ENCODE measurements at places on chromosomes 5 and 9.
A peak's percentile ranks its signal among the peaks of the same experiment; 100 is the strongest.

- no peak for DNase-seq
These were observed 719.2 kb downstream of the CETN3 start for GRCh38 chr5:89690331-89690730.

DNA sequence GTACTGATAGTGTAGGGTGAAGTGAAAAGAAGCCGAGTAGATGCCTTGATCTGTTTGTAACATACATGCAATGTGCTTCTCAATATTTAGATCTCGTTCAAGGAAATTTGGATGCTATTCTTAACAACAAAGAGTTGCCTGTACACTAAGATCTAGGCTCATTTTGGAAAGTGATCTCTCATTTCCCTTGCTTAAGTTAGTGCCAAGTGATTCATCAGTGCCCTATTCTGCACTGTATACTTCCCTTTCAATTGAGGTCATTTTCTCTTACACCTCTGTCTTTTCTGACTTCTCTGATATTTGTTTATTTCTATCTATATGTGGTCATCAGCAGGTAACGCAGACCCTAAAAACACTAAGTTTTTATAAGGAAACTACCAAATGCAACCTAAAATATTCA lies 528.6 kb upstream of the PTPRD start:
- DNase-seq: no peak

GRCh38 chr9:122827761-122828093 lies 661 bp downstream of the PDCL start:
- DNase-seq: no peak

DNA sequence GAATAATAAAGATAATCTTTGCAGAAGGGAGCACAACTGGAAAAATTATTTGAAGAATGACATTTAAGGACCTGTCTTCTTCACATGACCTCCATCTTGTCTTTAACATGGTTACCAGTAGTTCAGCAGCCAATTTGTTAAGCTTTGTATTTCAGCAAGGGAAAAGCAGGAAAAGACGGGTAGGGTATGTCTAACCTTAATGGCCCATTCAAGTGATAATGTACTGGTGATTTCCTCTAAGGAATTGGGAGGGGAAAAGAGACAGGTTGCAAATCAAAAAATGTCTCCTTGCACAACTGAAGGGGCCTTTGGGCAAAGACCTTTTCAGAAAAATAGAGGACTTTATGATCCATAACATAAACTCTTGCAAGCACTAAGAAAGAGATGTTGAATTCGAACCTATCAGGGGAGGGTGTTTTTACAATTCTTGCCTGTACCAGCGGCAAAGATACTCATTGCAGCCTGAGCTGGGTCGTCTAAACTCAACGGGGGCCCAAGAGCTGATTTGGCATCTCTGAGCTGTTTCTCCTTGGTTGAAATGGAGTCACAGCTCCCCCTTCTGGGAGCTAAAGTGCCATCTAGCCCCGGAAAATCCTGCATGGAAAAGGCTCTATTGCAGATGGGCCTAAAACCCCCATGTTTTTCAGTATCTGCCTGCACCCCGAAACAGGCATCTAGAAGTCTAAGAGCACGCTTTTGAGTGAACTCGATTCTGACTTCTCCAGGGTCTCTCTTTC lies 3.8 kb downstream of the BRINP1 start:
- no peak for DNase-seq

DNA sequence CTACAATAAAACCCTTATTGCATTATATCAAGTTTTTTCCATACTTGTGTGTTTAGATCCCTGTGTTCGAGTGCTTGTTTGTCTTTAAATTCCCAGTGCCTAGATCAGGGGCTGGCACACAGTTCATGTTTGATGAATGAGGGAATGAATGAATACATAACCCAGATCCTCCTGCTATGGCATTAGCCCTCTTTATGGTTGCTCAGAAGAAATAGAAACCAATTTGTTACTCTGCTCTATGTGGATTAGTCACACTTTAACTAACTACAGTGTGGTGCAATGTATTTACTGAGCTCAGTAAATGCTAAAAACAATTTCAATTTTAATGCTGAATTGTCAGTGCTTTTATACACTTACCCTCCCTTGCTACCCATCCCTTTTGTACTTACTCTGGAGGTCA lies 16.4 kb upstream of the GALNT10 start:
- no peak for DNase-seq

- DNase-seq: no peak
These were observed 20.2 kb upstream of the CDC23 start for GRCh38 chr5:138233280-138233679.

DNA sequence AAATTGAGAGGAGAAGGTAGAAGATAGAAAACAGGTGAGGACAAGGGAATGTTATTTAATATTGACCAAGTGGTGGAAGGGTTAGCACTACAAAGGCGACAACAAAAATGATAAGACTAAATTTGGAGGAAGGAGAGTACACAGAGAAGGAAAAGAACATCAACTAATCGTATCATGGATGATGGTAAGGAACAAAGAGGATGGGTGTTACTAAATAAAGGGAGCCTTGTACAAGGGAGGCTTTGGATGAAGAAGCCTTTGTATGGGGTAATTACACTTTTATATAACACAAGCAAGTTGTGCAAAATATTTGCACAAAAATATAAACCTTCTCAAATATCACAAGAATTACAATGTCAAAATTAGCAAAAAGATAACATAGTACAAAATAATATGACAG lies 125.7 kb downstream of the ZNF608 start:
- no peak for DNase-seq

GRCh38 chr5:137278476-137278875 lies 220.7 kb downstream of the SPOCK1 start:
- no peak for DNase-seq

GRCh38 chr5:58261605-58262004 lies 198.3 kb downstream of the PLK2 start:
- no peak for DNase-seq

- DNase-seq: no peak
These were observed 43.6 kb upstream of the NKX2-5 start for GRCh38 chr5:173278641-173279040.

GRCh38 chr9:107906074-107906473 lies 416.5 kb upstream of the KLF4 start:
- no peak for DNase-seq

DNA sequence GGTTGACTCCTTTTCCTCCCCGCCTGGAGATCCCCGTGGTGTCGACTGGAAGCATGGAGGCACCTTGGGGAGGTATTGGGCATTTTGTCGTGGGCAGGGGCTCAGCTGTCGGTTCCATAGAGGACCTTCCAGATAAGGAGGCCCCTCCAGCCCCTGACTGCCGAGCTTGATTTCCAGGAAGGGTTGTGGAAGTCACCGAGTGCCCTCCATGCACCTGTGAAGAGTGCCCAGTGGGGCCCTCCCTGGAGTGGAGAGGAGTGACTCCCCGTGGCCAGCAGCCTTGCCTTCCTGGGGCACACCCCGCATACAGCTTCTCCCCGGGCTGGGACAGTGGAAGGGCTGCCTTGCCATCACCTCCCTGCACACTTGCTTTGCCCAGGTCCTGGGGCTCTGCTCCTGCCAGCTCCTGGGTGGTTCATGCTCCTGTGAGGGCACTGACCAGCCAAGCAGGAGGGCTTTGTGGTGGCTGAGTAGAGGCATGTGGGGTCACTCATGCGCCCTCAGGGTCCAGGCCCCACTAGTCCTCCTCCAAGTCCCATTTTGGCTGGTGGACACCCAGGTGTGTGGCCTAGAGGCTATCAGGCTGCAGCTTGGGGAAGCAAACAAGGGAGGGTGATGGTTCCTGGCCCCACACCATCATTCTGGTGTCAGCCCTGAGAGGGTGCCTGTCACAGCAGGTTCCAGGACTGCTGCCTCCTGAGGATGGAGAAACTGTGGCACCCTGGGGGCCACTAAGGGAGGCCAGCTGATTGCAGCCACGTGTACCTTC lies 133.0 kb downstream of the WNK2 start:
- no peak for DNase-seq

DNA sequence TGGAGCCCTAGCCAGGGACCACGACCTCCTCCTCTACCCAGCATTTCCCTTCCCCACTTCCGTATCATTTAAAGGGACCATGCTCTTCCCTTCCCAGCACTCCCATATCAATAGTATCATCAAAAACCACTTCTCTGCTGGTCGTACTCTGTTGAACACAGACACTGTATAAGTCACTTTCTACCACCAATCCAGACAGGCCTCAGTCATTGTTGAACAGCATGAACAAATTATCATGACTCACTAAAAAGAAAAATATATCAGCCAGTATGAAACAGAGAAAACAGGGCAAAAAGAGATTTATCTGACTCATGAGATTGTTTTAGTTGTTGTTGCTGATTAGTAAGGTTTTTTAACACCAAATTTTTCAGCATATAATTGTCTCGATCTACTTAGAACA lies 89.8 kb downstream of the CDKN2A start:
- no peak for DNase-seq

GRCh38 chr9:13386935-13387733 lies 107.6 kb upstream of the MPDZ start:
- no peak for DNase-seq

DNA sequence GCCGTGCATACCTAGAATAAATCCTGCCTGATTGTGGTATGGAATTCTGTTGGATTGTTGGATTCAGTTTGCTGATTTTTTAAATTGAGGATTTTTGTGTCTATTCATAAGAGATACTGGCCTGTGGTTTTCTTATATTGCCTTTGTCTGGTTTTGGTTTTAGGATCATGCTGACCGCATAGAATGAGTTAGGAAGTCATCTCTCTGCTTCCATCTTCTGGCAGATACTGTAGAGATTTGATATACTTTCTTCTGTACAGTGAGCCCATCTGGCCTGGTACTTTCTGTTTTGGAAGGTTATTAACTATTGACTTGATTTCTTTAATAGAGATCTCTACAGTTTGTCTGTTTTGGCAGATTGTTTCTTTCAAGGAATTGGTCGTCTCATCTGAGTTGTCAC lies 14.7 kb downstream of the CEP72 start:
- DNase-seq: no peak

GRCh38 chr5:140181525-140181924 lies 6.5 kb downstream of the CYSTM1 start:
- no peak for DNase-seq

- DNase-seq: peak; percentile 28
These were observed 168.5 kb downstream of the DOCK2 start for GRCh38 chr5:169805527-169805934.

DNA sequence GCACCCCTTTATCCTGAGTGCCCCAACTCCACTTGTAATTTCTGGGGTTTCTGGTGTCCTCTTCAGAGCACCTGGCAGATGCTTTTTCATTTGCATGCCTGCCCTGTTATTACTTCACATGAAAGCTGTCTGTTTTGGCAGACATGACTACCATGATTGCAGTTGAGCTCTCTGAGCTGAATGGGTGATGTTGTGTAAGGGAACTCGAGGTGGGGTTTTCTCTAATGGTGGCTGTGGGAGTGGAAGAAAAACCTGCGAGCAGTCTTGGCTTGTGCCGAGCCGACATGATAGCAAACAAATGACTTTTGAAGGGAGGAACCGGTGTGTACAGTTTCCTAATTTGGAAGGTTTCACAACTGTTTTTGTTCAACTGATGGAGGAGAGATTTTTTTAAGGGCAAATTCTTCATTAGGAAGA lies 196.2 kb downstream of the AOPEP start:
- DNase-seq: no peak

DNA sequence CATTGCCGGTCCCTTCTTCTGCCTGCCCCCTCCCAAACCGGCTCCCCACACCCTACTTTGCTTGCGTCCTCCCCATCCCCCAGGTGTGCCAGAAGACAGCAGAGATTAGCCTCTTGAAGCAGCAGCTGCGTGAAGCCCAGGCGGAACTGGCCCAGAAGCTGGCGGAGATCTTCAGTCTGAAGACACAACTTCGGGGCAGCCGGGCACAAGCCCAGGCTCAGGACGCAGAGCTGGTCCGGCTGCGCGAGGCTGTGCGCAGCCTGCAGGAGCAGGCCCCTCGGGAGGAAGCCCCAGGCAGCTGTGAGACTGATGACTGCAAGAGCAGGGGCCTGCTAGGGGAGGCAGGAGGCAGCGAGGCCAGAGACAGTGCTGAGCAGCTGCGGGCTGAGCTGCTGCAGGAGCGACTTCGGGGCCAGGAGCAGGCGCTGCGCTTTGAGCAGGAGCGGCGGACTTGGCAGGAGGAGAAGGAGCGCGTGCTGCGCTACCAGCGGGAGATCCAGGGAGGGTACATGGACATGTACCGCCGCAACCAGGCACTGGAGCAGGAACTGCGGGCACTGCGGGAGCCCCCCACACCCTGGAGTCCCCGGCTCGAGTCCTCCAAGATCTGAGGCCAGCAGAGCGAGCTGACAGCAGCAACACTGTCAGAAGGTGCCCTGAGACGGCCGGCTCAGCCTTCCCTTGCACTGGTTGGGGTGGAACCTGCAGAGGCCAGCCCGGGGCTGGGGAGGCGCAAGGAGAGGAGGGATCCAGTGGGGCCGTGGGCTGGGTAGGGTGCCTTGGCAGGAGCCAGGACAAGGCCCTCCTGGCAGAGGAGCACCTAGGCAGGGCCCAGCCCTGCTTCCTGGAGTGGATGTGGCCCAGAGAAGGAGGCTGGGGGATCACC lies 8.3 kb downstream of the N4BP3 start:
- no peak for DNase-seq

GRCh38 chr9:134305533-134305932 lies 20.7 kb upstream of the RXRA start:
- no peak for DNase-seq

- no peak for DNase-seq
These were observed 2.2 kb downstream of the G3BP1 start for GRCh38 chr5:151773951-151774350.

DNA sequence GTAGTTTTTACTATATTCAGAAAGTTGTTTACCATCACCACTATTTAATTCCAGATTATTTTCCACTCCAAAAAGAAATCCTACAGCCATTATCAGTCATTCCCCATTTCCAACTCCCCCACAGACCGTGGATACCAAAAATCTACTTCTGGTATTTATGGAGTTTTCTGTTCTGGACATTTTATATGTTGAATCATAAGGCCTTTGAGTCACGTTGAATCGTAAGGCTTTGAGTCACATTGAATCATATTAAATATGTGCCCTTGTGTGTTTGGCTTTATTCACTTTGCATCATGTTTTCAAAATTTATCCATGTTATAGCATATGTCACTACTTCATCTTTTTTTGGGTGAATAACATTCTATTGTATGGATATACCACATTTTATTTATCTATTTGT lies 454.1 kb upstream of the NUDT12 start:
- no peak for DNase-seq

GRCh38 chr9:78130004-78130403 lies 98.4 kb upstream of the GNAQ start:
- DNase-seq: no peak

DNA sequence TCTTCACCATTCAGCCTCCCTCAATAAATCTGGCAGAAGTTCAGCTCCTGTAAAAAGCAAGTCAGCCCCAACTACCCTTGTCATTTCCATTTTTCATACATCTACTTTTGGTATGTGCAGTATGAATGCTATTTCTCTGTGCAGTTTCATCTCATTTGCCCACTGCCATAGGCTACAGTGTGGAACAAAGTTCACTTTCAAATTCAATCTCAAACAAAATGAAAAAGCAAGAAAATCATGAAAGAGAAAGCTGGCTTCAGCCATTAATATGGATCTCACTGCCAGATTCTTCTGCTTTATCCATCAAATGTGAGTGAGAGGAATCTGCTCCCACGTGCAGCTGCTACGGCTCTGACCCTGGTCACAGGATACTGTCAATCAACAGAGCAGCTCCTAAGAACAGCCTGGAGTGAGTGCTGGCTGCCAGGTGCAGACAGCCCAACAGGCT lies 494.2 kb downstream of the ZNF608 start:
- DNase-seq: no peak

GRCh38 chr9:94975480-94975879 lies 249.0 kb downstream of the AOPEP start:
- DNase-seq: no peak
